ENCODE measurements at places on chromosomes 11 and 22.

- peak; percentile 9 for DNase-seq
These were observed 246.5 kb downstream of the CADM1 start for GRCh38 chr11:115257678-115258077.

- no peak for DNase-seq
These were observed 359.3 kb downstream of the TBC1D22A start for GRCh38 chr22:47121791-47122190.

- DNase-seq, result no peak
These were observed 16.7 kb downstream of the PAFAH1B2 start for GRCh38 chr11:117160826-117161225.

DNA sequence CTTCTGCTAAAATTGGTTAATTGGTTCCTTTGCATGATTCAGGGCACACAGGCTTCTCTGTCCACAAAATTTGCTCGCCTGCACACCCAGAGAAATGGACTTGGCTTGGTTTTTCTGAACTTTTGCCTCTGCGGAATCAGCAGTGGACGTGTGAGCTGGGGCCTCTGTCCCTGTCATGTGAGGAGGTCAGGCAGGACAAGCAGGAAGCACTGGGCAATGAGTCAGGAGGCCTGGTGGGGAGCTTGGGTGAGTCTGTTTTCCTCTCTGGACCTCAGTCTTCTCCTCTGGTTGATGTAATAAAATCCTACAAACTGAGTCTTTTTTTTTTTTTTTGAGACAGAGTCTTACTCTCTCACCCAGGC is 10.4 kb upstream of the CELSR1 start:
- DNase-seq, result no peak

GRCh38 chr22:49267996-49268395 is 559.7 kb downstream of the BRD1 start:
- DNase-seq, result no peak

- DNase-seq, result no peak
These were observed 8.3 kb upstream of the SORL1 start for GRCh38 chr11:121443688-121444275.

- DNase-seq, result no peak
These were observed 163.3 kb upstream of the RASSF10 start for GRCh38 chr11:12845739-12846358.

- DNase-seq, result no peak
These were observed 14.4 kb downstream of the FBLN1 start for GRCh38 chr22:45516923-45517675.

DNA sequence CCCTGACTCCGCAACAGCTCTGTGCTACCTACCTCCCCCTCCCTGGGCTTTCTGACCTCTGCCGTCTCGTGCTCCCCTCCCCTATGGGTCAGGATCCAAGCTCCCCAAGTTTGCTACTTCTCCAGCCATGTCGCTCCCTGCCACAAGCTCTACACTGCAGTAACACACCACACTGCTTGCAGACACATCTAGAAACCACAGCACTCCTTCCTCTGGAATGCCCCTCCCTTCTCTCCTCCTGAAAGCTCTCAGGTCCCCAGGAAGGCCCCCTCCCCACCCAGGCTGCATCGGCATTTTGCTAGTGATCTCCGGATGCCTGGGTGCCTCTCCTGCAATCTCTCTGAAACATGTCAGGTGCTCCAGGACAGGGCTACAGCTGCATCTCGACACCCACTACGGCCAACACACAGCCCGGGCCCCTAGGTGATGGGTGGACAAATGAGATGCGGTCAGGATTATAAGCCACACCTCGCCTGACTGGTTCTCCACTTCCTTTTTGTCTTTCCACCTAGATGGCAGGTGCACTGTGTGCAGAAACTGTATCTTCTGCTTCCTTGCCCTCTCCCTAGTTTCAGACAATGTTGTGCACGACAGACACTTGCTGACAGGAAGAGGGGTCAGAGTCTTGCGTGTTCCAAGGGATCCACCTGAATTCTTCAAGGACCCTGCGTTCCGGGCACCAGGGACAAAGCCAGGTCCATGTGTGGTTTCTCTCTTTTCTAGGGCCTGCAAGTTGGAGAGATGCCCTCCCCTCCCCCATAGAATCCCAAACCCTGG is 22.9 kb downstream of the RPUSD4 start:
- DNase-seq, result no peak

GRCh38 chr11:22930816-22931594 is 70.7 kb upstream of the CCDC179 start:
- no peak for DNase-seq

DNA sequence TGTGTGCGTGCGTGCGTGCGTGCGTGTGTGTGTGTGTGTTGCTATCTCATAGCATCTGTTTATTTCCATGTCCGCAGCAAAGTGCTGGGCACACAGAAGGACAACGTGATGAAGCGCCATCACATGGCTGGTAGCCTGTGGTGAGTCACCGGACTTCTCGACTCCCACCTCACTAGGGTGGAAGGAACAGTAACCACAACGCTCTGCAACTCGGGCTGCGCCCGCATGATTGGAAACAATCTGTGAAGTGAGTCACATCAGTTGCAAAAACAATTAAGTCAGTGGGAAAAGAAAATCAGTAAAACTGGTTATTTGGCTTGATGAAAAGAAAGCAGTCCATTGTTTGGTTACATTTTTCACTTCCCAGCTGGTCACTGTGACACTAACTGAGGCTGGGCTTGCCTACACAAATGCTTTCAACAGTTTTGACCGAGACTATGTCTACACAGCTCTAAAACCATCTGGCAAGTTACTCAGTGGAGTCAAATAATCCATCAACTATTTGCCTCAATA is 437.3 kb upstream of the CADM1 start:
- no peak for DNase-seq

DNA sequence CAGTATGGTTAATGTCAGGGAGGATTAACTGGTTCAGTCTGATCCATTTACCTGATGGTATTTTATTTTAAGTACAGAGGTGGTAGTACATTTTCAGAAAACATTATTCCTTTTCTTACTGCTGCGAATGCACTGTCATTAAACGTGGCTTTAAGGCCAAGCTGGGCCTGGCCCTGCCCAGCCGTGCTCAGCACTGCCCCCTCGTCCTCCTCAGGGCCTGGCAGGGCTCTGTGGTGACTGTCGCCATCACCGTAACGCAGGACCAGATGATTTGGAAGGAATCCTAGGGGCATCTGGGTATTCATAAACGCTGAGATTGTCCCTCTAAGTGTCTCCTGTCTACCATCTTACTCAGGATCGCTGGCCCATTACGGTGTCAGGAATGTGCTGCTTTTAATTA is 302.0 kb downstream of the TBC1D22A start:
- DNase-seq, result no peak

DNA sequence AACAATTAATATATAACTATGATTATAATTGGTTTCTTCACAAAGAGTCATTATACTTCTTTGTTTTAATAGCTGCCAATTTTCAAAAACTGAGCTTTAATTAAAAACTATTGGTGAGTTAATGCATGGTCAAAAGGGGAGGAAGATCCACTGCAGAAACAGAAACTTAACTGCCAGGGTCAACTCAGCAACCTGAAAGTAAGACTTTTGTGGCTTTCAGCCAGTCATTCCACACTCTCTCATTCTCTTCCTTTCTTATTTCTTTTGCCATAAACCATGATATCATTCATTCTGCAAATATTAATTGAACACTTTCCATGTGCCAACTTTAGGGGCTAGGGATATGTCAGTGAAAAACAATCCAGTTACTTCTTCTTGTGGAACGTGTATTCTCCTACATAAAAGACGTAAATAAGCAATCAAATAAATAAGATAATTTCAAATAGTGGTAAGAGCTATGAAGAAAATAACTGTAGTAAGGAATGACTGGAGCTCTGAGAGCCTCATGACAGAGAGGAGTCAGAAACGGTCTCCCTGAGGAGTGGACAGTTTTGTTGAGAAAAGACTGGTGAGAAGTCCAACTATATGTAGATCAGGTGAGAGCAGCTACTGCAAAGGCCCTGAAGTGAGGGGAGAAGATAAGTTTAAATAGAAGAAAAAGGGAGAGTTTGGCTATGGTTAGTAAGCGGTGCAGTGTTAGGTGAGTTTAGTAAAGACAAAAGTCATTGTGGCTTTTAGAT is 130.5 kb downstream of the GRIA4 start:
- DNase-seq, result no peak

- DNase-seq, result no peak
These were observed 29.4 kb upstream of the BAIAP2L2 start for GRCh38 chr22:38139901-38140300.

- no peak for DNase-seq
These were observed 45.5 kb downstream of the PKNOX2 start for GRCh38 chr11:125210066-125210465.

DNA sequence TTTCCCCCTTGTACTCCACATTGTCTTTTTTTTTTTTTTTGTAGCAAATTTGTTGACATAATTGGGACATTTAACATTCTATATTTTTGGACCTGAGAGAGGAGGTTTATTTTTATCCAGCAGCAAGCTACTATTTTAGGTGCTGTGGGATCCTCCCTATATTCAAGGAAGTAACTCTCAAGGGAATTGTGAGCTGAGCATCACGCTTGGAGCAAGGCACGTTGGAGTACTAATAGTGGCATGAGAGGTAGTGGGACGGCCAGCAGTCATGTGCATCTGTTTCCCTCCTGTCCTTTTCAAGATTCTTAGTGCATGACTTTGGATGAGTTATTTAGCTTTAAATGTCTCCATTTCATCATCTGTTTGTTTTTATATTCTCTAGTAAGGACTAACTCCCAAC is 52.3 kb downstream of the EXT2 start:
- no peak for DNase-seq

DNA sequence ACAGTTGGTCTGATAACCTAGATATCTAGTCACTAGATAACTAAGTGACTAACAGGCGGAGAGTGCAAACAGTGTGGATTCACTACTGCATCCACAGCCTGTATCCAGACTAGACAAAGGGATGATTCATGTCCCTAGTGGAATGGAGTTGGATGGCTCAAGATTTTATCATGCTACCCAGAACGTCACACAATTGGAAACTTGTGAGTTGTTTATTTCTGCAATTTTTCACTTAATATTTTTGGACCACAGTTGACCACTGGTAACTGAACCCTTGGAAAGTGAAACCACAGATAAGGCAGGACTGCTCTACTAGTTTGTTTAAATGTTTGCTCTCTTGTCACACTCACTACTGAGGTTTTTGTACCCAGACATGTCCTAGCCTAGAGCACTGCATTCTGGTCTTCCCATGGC is 76.0 kb downstream of the UBASH3B start:
- no peak for DNase-seq

GRCh38 chr11:61951484-61952135 is 1.5 kb downstream of the BEST1 start:
- DNase-seq, result no peak

DNA sequence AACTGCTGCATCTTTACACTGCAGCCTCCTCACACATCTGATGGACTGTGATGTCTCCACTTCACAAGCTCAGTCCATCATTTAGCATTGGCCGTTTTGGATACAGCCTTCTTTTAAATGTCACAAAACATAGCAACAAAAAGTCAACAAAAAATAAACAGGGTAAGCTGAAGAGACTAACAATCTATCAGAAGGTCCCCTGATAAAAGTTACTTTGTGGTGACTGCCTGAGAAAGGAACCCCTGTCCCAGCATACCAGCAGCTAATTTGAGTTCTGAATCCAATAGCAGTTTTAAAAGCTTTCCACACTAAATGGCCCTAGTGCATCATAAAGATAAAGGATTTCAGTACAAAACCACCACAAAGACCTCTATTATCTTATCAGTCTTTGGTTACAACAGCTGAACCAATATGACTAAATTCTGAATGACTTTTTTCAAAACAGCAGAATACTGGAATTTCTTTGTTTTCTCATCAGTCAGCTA is 162.4 kb downstream of the SOX6 start:
- no peak for DNase-seq

GRCh38 chr11:82930734-82931133 is 29.2 kb downstream of the DDIAS start:
- peak; percentile 10 for DNase-seq

DNA sequence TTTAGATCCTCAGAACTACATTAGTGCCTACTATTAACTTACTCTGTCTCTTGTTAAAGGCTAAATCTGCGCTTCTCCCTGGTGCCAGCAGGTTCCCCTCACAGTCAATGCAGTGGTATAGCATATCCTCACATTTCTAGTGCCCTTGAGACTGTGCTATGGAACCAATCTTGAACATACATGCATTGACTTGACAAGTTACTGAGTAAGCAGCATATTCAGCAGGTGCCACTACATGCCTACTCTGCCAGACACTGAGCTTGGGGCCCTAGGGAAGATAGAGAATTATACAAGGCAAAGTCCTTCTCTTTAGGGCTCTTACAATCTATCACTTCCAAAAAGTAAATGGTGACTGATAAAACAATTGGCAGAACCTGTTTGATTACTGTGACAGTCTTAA is 3.2 kb downstream of the FUT4 start:
- DNase-seq, result no peak

GRCh38 chr22:21861264-21861848 is 6.1 kb downstream of the MAPK1 start:
- DNase-seq, result no peak

DNA sequence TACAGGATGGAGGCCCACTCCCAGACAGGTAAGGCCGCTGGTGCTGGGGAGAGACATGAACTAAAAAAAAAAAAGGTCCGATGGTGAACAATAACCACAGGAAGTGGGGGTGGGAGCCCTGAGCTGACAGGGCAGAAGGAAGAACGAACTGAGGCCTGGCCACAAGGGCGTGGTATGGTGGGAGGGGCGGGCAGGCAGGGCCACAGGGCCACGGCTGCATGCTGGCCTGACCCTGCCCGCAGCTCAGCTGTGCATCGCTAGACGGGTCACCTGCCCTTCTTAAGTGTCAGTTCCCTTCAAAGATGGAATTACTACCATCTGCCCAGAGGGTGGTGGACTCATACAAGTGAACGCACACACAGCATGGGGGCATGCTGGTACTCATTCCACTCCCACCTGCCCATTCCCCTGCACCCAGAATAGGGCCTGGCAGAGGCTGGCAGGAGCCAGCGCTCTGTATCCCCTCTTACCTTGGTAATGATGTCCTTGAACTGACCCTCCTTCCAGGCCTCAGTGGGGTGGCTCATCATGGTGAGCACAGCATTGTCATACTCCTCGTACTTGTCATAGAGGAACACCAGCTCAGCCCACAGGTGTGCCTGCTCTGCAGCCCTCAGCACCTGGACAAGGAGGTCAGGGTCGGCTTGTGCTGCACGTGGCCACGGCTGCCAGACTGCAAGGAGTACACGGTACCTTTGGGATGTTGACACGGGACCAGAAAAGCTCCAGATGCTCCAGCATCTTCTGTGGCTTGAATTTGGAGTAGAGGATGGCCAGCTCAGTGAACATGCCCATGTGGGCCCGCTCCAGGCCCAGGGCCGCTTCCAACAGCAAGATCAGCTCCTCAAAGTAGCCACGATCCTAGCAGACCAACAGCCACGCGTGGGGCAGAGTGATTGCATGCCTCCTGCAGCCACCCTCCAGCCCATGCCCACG is 17.5 kb upstream of the SLC25A1 start:
- DNase-seq, result no peak

DNA sequence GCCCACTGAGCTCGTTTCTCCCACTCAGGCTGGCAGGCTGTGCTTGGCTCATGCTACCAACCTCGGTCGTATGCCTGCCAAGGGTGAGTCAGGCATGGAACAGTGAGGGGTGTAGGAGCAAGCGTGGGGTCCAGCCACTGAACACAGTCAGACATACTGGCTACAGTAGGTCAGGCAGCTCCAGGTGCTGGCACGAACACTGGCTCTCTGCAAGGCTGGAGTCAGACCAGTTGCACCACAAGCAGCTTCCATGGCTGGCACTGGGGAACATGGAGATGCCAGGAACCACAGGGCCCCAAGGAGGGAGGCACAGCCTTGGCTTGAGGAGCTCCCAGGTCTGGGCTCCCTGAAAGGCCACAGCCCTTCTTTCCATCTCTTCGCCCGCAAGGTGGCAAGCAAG is 410.7 kb upstream of the KIRREL3 start:
- no peak for DNase-seq

Measured in NAMALWA (cell line).